Prostate gland (tissue), 2 donors: ENCODE measurements at places on chromosomes 5 and 9.

- H3K27me3 ChIP-seq: no peaks in the 10 kb centered on the region
- no peaks in the 10 kb centered on the region for H3K36me3 ChIP-seq
- no peak overlapping the region for H3K4me3 ChIP-seq
- no peak for DNase-seq
Measured at GRCh38 chr5:76943006-76943405, 9.8 kb upstream of the CRHBP start.

DNA sequence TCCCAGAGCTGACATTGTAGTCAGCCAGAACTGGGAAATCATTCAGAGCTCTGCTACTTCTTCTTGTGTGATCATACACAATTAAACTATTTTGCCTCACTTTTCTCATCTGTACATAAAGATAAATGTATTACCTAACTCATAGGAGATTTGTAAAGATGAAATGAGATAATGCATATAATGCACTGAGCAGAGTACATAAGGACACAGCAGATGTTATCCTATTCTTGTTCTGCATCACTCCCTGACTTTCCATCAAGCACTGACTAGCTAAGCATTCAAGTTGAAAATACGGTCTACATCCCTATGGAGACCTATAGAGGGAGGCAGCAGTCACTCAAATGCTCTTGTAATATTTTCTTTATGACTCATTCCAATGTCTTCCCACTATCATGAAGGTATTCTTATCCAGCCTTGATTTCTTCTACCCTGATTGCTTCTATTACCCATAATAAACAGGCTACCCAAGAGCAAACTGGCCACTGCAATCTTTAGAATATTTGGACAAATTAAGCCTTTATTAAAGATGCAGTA is 16.3 kb upstream of the PRR16 start:
- no peak overlapping the region for H3K4me3 ChIP-seq
- H3K27ac ChIP-seq: no peak overlapping the region
- no peaks in the 10 kb centered on the region for H3K36me3 ChIP-seq
- no peaks in the 10 kb centered on the region for H3K4me1 ChIP-seq
- no peaks in the 10 kb centered on the region for H3K27me3 ChIP-seq
- no peak for DNase-seq

- H3K27ac ChIP-seq: no peak overlapping the region
- peaks cover 5% of the 10 kb centered on the region for H3K36me3 ChIP-seq
- no peak for DNase-seq
Measured at GRCh38 chr9:136721339-136722092, 9.1 kb downstream of the DIPK1B start.

GRCh38 chr5:178525906-178526732 is 64.1 kb downstream of the COL23A1 start:
- no peak overlapping the region for H3K4me3 ChIP-seq
- no peak for DNase-seq
- H3K27me3 ChIP-seq: no peaks in the 10 kb centered on the region
- no peak overlapping the region for H3K27ac ChIP-seq
- no peaks in the 10 kb centered on the region for H3K36me3 ChIP-seq

GRCh38 chr9:76707510-76707909 is 56.7 kb upstream of the PCA3 start:
- DNase-seq: no peak
- H3K36me3 ChIP-seq: no peaks in the 10 kb centered on the region
- H3K4me3 ChIP-seq: no peak overlapping the region
- H3K27me3 ChIP-seq: no peaks in the 10 kb centered on the region

GRCh38 chr9:132990781-132991180 is 12.3 kb downstream of the GFI1B start:
- DNase-seq: no peak
- H3K4me1 ChIP-seq: no peaks in the 10 kb centered on the region
- no peak overlapping the region for H3K27ac ChIP-seq
- H3K36me3 ChIP-seq: no peaks in the 10 kb centered on the region
- no peak overlapping the region for H3K4me3 ChIP-seq
- no peaks in the 10 kb centered on the region for H3K27me3 ChIP-seq

DNA sequence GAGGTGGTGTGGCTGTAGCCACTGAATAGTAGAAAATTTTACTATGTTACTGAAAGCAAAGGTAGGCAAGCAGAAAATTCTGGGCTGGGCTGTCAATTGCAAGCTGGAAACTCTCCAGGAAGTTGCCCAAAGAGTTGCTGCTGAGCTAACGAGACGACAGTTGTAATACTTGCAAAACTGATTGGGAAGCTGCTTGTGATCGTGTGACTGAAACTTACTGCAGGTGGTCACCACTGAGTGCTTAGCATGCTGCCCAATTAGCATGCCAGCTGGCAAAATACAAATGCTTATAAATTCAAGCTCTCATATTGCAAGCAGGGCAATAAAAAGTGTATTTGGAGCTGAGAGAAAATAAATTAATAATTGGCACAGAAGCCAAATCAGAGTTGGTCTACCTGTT is 758.5 kb upstream of the EDIL3 start:
- H3K4me3 ChIP-seq: no peak overlapping the region
- no peaks in the 10 kb centered on the region for H3K4me1 ChIP-seq
- H3K27me3 ChIP-seq: no peaks in the 10 kb centered on the region

GRCh38 chr5:141597394-141597793 is 21.4 kb downstream of the DIAPH1 start:
- DNase-seq: no peak
- H3K27me3 ChIP-seq: no peaks in the 10 kb centered on the region
- no peaks in the 10 kb centered on the region for H3K36me3 ChIP-seq
- H3K27ac ChIP-seq: no peak overlapping the region
- H3K4me1 ChIP-seq: no peaks in the 10 kb centered on the region

- peak overlapping the region; percentile 90 for H3K4me3 ChIP-seq
- no peaks in the 10 kb centered on the region for H3K27me3 ChIP-seq
- peak; percentile 45 for DNase-seq
Measured at GRCh38 chr9:20620650-20621470, 1.4 kb downstream of the MLLT3 start.

DNA sequence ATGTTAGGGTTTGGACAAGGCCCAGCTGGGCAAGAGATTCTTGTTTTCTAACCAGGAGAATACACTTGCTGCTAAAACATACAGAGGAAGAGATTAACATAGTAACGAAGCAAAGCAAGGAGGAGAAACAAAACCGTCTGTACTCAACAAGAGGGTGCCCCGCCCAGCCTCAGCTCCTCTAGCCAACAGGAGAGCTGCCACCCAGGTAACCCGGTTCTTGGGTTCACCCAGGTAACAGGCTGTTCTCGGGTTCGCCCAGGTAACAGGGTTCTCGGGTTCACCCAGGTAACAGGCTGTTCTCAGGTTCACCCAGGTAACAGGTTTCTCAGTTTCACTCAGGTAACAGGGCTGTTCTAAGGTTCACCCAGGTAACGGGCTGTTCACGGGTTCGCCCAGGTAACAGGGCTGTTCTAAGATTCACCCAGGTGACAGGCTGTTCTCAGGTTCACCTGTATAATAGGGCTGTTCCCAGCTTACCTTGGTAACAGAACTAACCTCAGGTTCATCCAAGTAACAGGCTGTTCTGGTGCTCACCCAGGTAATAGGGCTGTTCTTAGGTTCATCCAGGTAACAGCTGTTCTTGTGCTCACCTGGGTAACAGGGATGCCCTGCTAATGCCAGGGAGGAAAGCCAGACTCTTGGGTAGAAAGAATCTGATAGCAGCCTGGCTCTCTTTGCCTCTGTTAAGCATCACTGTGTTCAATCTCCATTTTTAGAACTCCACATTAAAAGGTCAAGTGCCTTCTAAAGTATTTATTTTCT is 271.6 kb downstream of the SYK start:
- H3K4me1 ChIP-seq: no peaks in the 10 kb centered on the region
- no peaks in the 10 kb centered on the region for H3K36me3 ChIP-seq
- DNase-seq: peak; percentile 28
- H3K27me3 ChIP-seq: no peaks in the 10 kb centered on the region
- no peak overlapping the region for H3K27ac ChIP-seq

- no peak for DNase-seq
- no peak overlapping the region for H3K27ac ChIP-seq
- no peaks in the 10 kb centered on the region for H3K36me3 ChIP-seq
Measured at GRCh38 chr9:118290116-118290515, 585.9 kb downstream of the TLR4 start.

GRCh38 chr5:107398703-107399102 is 272.0 kb downstream of the EFNA5 start:
- no peak overlapping the region for H3K27ac ChIP-seq
- no peak overlapping the region for H3K4me3 ChIP-seq
- DNase-seq: no peak
- no peaks in the 10 kb centered on the region for H3K36me3 ChIP-seq

- no peaks in the 10 kb centered on the region for H3K27me3 ChIP-seq
- DNase-seq: no peak
- H3K4me1 ChIP-seq: no peaks in the 10 kb centered on the region
Measured at GRCh38 chr5:86716121-86716520, 98.4 kb downstream of the COX7C start.

DNA sequence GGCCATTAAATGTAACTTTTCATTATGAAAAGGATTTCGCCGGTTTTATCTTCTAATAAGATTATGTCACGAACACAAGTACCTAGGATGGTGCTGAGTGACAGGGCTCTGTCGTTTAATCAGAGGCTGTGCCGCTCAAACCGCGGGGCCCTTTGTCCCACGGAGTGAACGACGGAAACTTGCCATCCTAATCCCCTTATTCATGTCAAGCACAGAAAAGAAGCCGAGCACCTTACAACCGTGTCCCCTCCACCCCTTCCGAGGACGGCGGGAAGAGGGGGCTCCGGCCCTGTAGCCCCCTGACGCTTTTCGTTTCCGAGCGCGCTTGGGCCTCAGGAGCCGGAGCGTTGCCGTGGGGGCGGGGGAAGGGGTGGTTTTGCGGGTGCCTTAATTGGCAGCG is 11.2 kb downstream of the LMX1B start:
- H3K27ac ChIP-seq: no peak overlapping the region
- no peak overlapping the region for H3K4me3 ChIP-seq
- H3K27me3 ChIP-seq: peaks cover 66% of the 10 kb centered on the region
- H3K36me3 ChIP-seq: no peaks in the 10 kb centered on the region

DNA sequence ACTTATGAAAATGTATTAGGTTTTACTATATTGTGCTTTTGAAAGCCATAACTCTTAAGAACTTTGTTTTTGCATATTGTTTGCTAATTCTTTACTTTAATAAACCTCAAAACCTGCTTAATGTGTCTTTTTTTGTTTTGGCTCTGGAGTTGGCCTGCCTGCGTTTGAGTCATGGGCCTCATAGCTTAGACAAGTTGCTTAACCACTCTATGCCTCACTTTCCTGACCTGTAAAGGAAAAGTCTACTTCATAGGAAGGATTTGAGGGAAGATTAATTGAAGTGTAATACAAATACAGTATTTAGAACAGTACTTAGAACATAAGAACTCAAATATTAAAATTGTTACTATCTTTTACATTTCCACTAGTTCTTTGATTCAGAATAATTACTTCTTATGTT is 10.3 kb downstream of the SMIM32 start:
- no peaks in the 10 kb centered on the region for H3K36me3 ChIP-seq
- H3K27me3 ChIP-seq: no peaks in the 10 kb centered on the region
- DNase-seq: no peak

- H3K27me3 ChIP-seq: peaks cover 11% of the 10 kb centered on the region
- no peaks in the 10 kb centered on the region for H3K4me1 ChIP-seq
- H3K4me3 ChIP-seq: no peak overlapping the region
- no peak for DNase-seq
- H3K36me3 ChIP-seq: no peaks in the 10 kb centered on the region
- H3K27ac ChIP-seq: no peak overlapping the region
Measured at GRCh38 chr9:123377211-123377971, 21.4 kb downstream of the CRB2 start.

GRCh38 chr5:80368661-80369480 is 39.0 kb upstream of the ZFYVE16 start:
- H3K27me3 ChIP-seq: no peaks in the 10 kb centered on the region
- H3K27ac ChIP-seq: no peak overlapping the region
- H3K36me3 ChIP-seq: no peaks in the 10 kb centered on the region
- no peak overlapping the region for H3K4me3 ChIP-seq
- no peak for DNase-seq

- H3K27me3 ChIP-seq: no peaks in the 10 kb centered on the region
- DNase-seq: no peak
- H3K4me3 ChIP-seq: no peak overlapping the region
- no peak overlapping the region for H3K27ac ChIP-seq
Measured at GRCh38 chr5:66343370-66344071, 199.4 kb downstream of the SREK1 start.

DNA sequence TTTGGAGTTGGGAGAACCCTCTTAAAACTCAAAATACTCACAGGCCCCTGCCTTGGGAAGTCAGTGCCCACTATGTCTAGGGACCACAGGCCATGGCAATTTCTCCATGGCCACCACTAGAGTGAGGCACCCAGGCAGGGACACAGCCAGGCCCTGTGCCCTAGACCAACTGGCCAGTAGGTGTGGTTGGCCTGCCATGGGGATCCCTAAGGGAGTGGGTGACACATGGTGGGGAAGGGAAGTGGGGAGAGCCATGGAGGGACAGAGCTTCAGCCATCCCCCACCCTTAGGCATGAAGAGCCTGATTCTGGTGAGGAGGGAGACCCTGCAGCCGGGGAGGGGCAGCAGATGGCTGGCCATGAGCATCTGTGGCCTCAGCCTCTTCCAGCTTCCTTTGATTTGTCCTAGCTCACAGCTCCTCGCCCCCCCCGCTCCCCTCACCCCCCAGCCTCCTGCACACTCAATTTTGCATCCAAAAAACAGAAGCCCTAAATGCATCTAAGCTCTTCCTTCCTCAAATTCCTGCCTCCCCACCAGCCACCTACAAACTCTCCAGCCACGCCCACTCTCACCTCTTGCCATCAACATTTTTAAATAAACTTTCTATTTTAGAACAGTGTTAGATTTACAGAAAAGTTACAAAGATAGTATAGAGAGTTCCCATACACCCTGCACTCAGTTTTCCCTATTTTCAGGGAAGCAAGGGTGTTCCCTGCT is 1.6 kb upstream of the DBN1 start:
- no peak overlapping the region for H3K4me3 ChIP-seq
- H3K27ac ChIP-seq: no peak overlapping the region
- DNase-seq: no peak
- H3K27me3 ChIP-seq: no peaks in the 10 kb centered on the region
- no peaks in the 10 kb centered on the region for H3K36me3 ChIP-seq
- peaks cover 24% of the 10 kb centered on the region for H3K4me1 ChIP-seq

DNA sequence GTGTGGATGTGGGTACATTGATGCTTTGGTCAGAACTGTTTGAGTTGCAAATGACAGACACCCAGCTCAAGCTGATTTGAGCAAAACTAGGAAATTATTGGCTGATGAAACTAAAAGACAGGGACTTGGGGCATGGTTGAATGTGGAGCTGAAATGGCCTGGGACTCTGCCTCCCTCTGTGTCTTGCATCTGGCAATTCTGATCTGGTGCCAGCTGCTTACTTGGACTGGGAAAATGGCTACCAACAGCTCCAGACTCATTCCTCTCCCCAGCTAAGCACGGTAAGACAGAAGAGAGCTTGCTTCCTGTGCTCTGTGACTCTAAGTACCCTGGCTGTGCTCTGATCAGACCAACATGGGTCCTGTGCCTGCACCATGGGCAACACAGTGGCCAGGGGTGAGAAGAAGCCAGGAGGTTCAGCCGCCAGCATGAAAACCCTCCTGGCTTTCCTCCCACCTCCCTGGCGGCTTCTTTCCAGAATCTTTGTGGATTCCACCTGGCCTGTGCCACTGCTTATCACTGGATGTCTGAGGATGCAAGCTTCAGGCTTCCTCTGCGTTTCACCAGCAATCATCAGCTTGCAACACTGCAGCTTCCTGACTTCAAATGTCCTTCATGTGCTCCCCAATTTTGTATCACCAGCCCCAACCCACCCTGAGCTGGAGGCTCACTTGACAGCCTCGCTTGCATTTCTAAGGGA is 44.1 kb downstream of the C5orf15 start:
- H3K27ac ChIP-seq: no peak overlapping the region
- no peak overlapping the region for H3K4me3 ChIP-seq
- H3K4me1 ChIP-seq: no peaks in the 10 kb centered on the region
- H3K27me3 ChIP-seq: no peaks in the 10 kb centered on the region
- H3K36me3 ChIP-seq: no peaks in the 10 kb centered on the region
